ENCODE measurements at places on chromosomes 7 and 10.

GRCh38 chr10:132582771-132583170 lies 45.2 kb downstream of the INPP5A start:
- DNase-seq, result no peak

DNA sequence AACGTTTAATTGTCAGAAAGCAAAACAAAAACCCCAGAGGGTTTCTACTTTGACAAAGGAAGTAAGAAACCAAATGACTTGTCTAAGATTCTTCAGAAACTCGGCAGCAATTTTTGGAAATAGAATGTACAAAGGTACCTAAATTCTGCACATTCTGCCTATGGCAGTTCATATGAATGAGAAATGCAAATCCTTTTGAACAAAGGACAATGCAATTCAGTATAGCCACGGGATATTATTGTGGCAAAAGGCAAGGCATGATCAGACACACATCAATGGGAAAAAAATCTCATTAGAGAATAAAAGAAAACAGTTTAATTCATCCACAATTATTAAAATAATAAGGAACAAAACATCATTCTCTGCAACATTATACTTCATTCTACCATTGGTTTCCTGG lies 93.4 kb downstream of the SEMA3C start:
- no peak for DNase-seq

DNA sequence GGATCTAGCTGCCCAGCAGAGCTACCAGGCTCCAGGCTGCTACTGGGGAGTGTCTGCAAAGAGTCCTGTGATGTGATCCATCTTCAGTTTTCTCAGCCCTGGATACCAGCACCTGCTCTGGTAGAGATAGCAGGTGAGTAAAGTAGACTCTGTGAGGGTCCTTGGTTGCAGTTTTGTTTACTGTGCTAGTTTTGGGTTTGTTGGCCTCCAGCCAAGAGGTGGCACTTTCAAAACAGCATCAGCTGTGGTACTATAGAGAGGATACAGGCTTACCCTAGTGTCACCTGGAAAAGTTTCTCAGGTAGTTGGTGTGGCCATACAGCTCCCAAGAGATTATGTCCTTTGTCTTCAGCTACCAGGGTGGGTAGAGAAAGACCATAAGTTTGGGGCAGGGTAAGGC lies 56.3 kb downstream of the MTERF1 start:
- DNase-seq, result no peak

DNA sequence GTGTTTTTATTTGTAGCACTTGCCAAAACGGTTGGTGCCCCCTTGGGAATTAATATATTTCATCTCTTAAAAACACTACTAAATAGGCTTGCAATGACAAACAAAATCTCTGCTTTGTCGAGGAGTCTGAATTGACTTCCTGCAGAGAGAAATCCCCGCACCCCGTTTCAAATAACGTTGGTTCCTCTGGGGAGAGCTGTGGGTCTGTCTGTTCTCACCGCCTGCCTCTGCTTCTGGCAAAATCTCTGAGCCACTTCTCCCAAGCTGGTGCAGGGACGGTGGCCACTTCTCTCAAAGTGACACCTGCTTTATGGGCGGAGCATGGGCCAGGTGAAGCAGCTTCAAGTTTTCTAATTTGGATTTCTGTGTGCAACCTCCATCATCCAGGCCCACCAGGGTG lies 186.3 kb upstream of the ADARB2 start:
- DNase-seq, result no peak

DNA sequence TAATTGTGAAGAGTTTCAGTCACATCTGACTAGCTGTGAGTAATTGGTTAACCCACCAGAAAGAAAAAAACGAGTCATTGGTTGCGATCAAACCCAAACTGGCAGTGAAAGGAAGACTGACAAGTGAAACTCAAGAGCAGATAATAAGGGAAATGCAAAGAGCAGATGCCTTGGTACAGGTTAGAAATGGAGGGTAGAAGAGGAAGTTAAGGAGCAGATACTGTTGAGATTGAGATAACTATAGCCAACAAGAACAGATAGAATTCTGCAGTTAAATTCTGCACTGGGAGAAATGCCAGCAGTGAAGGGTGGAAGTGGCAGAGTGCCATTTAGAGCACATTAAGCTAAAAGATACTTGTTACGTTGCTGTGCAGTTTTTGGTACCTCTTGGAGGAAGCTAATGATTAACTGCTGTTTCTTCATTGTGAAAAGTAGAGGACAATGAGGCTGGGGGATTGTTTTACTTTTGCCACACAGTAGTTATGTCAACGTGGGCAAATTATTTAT lies 65.8 kb downstream of the CDK13 start:
- DNase-seq, result no peak

- DNase-seq, result no peak
These were observed 144.8 kb downstream of the LRRN3 start for GRCh38 chr7:111235709-111236108.

DNA sequence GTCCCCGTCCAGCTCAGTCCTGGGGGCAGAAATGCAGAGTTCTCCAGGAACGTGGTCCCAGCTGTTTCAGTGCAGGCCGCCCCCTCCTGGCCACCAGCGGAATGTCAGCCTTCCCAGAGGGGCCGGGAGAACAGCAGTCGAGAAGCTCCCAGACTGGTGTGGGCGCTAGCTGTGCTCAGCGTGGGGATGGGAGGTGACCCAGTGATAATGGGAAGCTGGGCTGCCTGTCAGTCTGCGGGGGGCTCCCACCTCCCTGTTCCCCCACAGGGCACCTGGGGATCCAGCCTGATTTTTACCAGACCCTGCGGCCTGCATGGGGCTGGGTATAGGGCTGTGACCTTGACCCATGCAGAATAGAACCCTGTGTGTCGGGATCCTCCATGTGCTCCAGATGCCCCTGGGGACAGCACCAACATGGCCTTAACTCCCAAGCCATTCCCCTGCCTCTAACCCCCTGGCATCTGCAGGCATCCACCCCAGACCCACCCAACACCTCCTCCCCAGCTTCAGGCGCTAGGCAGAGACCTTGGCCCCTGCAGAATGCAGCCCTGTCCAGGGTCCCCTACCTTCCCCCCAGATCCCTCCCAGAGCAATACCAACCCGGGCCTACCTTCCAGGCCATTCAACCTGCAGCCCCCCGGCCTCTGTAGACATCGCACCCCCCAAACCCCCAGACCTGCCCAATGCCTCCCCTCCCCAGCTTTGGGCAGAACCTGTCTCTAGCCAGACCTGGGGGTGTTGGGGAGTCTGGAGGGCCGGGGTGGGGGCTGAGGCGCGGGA lies 880 bp upstream of the ELN start:
- peak; percentile 74 for DNase-seq

DNA sequence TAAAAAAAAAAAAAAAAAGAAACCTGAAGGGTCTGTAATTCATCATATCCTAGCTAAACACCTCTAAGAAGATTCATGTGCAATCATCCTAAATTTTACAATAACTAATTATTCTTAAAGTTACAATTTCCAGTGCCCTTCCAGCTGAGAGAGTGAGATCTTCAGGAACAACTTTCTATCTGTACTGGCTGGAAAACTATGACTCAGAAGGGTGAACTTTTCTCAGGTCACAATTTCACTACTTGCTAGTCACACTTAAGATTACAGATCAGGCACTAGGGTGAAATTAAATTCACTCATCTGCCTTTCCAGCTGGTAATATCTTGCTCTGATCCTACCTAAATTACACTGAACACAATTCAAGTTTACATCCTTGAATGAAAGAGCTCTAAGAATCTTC lies 158.8 kb downstream of the ANK3 start:
- no peak for DNase-seq

DNA sequence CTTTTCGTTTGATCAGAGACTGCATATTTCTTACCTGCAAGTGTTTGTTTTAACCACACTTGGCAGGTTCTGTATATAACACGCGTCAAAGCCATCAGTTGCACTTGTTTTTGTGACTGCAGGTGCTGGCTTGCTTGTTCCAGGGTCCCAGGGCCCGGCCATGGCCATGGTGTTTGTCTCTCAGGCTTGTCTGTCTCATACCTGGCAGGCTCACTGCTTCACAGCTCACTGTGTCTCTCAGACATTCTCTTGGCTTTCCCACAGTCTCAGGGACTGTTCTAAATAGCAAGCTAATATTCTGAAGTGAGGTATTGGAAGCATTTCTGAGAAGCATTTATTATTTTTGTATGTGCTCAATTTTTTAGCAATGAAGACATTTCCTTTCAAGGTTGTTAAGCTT lies 46.9 kb downstream of the GPR141 start:
- no peak for DNase-seq

DNA sequence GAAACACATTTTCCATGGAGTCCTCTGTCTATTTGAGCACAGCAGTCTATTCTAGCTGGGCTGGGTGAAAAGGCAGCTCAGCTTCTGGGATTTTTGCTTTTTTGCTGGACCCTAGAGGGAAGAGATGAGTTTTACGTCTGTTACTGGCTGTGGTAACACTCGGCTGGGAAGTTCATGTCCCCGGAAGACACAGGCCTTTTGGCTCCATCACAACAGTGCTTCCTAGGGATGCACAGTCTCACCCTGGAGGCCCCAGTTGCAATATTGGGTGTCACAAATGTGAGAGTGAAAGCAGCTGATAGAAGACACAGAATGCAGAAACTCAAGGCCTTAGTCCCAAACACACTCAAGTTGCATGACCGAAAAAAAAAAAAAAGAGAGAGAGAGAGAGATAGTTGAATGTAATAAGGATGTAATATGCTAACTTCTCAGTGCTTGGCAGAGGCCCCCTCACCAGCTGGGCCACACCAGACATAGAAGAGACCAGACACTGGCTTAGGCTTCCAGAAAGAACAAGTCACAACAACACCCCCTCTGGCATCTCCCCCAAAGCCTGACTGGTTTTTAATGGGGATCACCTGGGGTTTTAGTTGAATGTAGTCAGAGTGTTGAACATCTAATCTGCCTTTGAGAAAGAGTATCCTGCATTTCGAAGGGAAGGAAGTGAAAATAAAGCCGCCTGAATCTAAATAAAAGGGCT lies 545.4 kb upstream of the FZD8 start:
- no peak for DNase-seq

GRCh38 chr10:92567952-92568600 lies 5.8 kb downstream of the IDE start:
- no peak for DNase-seq

DNA sequence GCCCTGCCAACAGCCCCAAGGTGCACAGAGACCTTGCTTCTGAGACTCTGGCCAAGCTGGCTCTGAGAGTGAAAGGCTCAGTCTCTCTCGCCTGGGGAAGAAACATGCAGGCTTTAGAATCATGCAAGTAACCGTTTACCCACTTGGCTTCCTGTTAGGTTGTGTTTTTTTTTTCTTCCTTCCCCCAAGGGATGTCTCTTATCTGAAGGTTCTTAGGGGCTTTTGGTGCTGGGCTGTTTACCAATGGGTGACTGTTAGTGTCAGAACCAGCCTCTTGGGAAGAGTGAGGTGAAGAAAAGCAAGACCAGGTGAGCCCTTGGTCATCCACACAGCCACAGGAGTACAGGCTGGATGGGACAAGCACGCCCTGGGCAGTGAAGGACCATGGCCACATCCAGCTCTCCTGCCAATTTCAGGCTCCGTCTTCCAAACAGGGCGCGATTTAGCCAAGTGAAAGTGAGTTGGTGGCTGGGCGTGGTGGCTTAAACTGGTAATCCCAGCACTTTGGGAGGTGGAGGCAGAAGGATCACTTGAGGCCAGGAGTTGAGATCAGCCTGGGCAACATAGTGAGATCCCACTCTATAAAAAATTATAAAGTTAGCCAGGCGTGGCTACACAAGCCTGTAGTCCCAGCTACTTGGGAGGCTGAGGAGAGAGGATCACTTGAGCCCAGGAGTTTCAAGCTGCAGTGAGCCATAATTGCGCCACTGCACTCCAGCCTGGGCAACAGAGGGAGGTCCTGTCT lies 76.3 kb upstream of the CUX1 start:
- peak; percentile 38 for DNase-seq

DNA sequence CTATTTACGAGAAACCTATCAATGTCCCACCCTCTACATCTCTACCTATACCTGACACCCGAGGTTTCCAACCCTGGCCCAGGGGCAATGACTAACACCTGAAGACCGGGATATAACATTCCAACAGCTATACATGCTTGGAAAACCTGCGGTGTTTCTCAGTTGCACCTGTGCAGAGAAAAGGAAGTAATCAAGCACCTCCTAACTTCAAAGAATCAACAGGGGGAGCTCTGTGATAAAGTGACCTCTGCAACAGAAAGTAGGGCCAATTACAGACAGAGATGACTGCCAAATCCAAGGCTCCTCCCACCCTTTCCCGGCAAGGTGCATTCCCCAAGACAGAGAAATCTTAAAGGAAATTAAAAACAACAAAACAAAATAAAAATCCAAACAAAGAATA lies 41.3 kb downstream of the CCDC6 start:
- DNase-seq, result no peak

DNA sequence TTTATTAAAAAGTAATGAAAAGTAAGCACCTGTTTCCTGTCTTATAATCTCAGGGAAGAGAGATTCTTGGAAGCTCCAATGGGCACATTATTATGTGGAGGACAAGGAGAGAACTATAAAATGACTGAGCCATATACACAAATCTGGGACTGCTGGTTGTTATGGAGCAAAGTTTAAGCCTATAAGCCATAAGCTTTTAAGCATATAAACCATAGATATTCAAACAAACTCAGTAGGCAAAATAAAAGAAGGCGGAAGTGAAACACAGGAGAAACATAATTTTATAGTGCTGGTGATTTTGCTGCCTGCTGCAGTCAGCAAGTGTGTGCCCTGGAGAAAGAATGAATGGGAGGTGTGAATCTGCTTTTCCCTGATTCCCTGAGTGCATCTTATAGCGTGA lies 274.4 kb downstream of the KIF20B start:
- no peak for DNase-seq

DNA sequence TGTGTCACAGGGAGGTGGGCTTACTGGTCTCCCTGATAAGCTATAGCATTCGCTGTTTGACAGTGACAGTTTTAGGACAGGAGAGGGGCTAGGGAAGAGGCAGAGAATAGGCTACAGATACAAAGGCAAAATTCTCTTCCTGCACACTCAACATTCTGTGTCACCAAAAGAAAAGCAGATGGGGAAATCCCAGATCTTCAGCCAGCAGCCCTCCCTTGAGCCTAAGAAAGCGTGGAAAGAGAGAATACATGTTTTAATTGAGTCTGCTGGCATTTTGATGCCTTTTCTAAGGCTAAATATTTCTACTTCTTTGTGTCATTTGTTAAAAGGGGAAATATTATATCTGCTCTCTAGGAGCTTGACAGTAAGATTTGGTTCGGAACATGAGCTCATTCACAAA lies 247.0 kb downstream of the TRIL start:
- no peak for DNase-seq

DNA sequence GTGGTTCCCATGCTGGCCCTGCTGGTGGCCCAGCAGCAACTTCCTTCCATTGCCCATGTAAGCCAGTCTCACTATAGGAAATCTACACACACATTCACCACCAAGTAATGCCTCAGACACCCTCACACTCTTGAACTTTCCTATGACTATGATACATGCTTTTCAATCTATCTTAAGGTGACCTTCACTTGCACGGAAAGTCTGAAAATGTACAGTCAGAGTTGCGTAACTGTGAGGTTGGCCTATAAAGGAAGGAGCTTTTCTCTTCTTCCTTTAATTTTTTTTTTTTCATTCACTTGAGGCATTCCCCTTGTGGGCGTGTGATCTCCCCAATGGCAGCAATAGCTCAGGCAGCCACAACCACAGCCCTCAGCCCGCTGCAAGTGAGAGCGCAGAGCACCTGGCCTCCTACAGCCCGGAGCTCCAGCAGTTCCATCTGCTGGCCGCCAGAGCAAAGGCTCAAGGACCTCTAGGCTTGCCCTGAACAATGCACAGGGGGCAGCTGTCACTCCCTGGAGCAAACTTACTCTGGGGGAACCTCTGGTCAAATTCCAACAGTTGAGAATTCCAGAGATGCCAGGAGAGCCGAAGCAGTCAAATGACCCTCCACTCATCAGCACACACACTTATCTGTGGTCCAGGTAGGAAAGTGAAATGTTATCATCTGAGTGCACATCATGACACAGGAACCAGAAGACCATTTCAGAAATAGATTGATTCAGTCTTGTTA lies 123.1 kb upstream of the ADO start:
- DNase-seq, result peak; percentile 57

Data from activated naive CD4-positive, alpha-beta T cell treated with anti-CD3 and anti-CD28 coated beads, Interleukin-2, amount 10 ng/mL, durations not matched to agents 7 days and 5 days (primary cell).